ENCODE measurements at places on chromosomes 4 and X.

DNA sequence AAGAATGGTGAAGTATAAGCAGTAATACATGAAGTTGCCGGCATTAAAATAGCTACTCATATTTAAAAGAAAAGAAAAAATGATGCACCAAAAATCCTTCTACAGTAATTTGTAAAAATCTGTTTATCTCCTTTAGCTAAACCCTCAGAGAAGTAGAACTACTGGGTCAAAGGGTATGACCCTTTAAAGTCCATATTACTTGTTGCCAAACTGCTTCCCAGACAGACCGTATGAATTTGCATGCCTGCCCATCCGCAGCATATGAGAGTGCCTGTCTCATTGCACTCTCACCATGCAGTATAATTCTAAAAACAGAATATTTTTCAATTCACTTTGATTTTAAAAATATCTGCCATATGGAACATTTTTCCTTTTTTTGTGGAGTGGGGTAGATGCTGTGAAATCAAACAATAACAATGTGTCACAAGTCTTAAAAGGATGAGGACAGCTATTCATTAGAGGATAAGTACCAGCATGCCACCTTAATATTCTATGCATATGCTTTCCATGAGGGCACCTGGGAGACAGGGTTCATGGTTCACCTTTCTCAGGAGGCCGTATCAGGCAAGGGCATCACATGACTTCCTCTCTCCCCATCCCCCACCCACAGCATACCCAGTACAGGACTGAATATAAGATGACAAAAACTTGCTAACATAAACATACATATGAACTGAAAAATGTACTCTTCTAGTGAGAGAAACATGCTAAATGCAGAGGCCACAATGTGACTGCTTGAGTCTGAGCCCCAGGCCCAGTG, 17.8 kb downstream of the ZDHHC9 start:
- no peak for DNase-seq

DNA sequence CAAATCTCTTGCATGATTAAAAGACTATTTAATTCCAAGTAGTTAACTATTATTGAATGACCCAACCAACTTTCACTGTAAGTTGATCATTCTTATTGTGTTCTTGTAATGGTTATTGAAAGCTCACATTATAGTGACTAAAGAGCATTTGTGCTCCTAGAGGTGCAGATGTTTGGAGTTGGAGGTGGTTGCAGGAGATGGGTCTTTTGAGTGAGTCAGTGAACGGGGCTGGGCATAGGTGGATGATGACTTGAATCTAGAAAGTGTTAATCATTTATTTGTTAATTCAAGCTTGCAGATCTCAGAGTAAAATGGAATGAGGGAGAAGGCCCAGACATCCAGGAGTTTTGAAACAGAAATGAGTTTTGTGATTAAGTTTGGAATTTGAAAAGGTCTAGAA, 13.7 kb downstream of the NWD2 start:
- no peak for DNase-seq

DNA sequence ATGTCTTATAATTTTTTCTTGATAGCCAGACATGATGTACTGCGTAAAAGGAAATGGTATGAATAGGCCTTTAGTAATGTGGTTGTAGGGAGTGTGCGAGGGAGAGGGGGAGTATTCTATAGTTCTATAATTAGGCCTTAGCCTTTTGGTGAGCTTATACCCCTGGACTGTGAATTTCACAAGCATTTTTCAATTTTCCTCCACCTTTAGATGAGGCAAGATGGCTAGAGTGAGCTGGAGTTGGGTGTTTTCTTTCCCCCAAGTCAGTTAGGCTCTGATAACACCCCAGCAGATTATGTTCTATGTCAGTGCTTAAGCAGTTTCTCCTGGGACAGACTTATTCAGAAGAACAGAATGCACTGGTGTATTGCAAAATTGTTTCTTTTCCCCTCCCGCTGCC, 210.2 kb upstream of the NPY2R start:
- DNase-seq, result no peak

- no peak for DNase-seq
Observed at GRCh38 chr4:16264798-16265197, 38.5 kb upstream of the TAPT1 start.

GRCh38 chr4:88413801-88414200, 35.1 kb downstream of the HERC6 start:
- DNase-seq, result no peak
